T-cell (primary cell): ENCODE measurements at places on chromosomes 7 and 10. TPM values are rescaled to one million over a fixed set of nuclear protein-coding genes. Genes with fewer than 3 reads are reported as not detected.

The MAGI2 gene
- 0.10 TPM for total RNA-seq

DNA sequence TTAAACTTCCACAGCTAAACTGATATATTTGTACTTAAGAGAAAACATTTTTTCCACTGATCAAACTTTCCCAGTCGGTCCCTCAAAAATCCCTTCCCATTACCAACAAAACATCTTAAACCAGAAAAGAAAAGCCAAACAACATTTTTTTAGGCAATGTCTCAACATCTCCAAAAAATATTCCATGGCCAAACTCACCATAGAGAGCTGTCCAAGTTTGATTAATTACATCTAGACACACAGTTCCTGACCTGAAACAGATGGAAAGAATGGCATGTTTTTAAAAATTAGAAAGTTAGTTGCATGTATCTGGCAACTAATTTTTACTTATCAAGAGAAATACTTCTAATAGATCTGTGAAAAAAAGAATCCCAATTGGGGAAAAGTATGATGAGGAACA is 95.4 kb downstream of the UBE2H start:
- no peaks in the 10 kb centered on the region for H3K27me3 ChIP-seq
- H3K36me3 ChIP-seq: no peaks in the 10 kb centered on the region
- H3K4me3 ChIP-seq: no peak overlapping the region
- H3K4me1 ChIP-seq: peaks cover 6% of the 10 kb centered on the region

GRCh38 chr10:12235116-12235694 is 39.2 kb downstream of the CDC123 start:
- no peaks in the 10 kb centered on the region for H3K4me1 ChIP-seq
- H3K27me3 ChIP-seq: no peaks in the 10 kb centered on the region
- DNase-seq: no peak
- H3K27ac ChIP-seq: no peak overlapping the region

DNA sequence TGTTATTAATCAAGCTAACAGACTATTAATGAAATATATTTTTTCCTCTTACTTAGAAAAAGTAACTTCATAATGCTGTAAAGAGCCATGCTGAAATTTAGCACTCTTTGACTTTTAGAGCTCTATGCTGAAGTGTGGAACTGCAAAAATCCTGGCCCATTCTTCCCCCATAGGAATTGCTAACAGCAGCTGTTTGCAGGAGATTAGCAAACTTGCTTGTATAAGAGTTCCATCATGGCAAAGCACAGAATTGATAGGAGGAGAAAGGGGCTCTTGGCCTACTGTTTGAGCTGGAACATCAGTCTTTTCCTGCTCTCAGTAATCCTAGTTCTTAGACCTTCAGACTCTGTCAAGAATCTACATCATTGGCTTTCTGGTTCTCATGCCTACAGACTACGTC is 18.3 kb upstream of the GNAT3 start:
- DNase-seq: no peak
- H3K27ac ChIP-seq: no peak overlapping the region
- H3K4me1 ChIP-seq: no peaks in the 10 kb centered on the region

GRCh38 chr7:44384586-44385433 is 59.4 kb upstream of the CAMK2B start:
- no peak overlapping the region for H3K4me3 ChIP-seq
- no peaks in the 10 kb centered on the region for H3K27me3 ChIP-seq
- H3K4me1 ChIP-seq: no peaks in the 10 kb centered on the region

The AKR1C8 gene
- total RNA-seq: 2.0 TPM

DNA sequence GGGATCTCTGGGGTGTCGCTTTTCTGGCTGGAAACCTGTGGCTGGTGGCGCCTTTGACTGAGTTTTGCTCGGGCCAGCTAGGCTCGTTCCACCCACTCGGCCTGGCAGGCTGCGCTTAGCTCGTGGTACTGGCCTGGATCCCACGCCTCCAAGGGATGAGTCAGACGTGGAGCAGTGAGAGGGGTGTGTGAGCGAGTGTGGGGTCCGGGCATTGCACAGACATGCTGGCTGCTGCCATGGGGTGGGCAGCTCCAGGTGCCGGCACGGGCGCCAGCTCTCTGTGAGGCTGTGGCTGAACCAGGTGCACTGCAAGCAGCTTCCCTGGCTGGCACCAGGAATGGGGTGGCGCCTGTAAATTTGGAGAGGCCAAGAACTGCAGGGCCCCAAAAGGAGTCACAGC is 63.1 kb upstream of the CACNA2D1 start:
- no peak overlapping the region for H3K4me3 ChIP-seq
- no peaks in the 10 kb centered on the region for H3K27me3 ChIP-seq
- H3K36me3 ChIP-seq: no peaks in the 10 kb centered on the region
- H3K4me1 ChIP-seq: no peaks in the 10 kb centered on the region
- H3K27ac ChIP-seq: no peak overlapping the region

- H3K4me1 ChIP-seq: peaks cover 8% of the 10 kb centered on the region
- H3K27ac ChIP-seq: no peak overlapping the region
- H3K27me3 ChIP-seq: peaks cover 55% of the 10 kb centered on the region
- DNase-seq: no peak
Measured at GRCh38 chr7:73618538-73618937, 5.8 kb downstream of the MLXIPL start.
